ENCODE measurements at places on chromosomes 7 and 10. TPM values are rescaled to one million over a fixed set of nuclear protein-coding genes. Genes with fewer than 3 reads are reported as not detected.

The ANXA11 gene
- 205 TPM for total RNA-seq

The TACC2 gene
- 49.1 TPM for total RNA-seq

The GIMAP8 gene
- 22.4 TPM for total RNA-seq

The TAS2R3 gene
- total RNA-seq = 6.1 TPM

The NUP42 gene
- total RNA-seq = 26.6 TPM

The NSMCE4A gene
- 46.7 TPM for total RNA-seq

The TRPV5 gene
- total RNA-seq = 0.22 TPM

- no peak for DNase-seq
Measured at GRCh38 chr10:101029520-101030295, 1.2 kb downstream of the PDZD7 start.

DNA sequence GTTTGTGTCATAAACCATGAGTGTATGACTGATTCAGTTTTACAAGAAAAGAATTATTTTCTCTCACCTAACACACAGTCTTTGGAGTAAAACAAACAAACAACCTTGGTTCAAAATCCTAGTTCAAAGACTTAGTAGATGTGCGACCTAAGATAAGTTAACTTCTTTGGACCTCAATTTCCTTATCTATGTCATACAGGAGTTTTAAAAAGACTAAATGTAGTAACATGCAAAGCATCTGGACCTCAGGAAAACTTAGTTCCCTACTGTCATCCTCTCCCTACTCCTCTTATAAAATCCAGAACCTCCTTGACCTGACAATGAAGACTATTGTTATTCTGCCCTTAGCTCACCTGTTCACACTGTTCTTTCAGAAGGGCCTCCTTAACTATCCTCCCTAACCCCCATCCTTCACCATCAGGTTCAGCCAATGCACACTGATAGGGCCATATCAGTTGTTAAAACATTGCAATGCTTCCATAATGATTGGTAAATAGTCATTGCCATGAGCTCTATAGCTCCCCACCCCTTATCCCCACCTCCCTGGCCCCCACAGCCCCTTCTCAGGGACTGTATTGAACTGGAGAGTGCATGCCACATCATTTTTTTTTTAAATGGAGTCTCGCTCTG lies 28.8 kb upstream of the CCNJ start:
- DNase-seq = no peak

DNA sequence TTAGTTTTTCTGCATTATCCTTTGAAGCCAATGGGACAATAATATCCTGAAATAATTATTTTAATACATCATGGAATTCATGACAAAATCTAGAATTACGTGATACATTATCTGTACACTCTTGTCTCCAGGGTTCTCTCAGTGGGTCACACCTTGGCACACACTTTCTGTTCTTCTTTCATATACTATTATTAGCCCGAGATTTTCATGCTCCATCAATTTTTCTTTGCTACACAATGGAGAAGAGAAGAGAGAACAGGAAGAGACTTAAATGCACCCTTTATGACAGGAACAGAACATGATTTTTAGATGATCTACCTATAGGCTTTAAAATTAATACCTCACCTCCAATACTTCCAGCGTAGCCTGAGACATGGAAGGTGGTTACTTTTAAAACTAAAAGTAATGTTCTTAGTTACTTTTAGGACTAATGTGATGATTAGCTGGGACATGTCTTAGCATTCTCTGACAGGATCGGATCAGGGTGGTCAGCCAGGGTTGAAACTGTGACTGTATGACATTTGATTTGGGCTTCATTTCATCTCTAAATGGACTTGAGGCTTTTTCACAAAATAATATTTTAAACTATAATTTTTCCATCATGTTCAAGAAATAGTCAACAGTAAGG lies 148.2 kb upstream of the WNT16 start:
- DNase-seq = no peak

DNA sequence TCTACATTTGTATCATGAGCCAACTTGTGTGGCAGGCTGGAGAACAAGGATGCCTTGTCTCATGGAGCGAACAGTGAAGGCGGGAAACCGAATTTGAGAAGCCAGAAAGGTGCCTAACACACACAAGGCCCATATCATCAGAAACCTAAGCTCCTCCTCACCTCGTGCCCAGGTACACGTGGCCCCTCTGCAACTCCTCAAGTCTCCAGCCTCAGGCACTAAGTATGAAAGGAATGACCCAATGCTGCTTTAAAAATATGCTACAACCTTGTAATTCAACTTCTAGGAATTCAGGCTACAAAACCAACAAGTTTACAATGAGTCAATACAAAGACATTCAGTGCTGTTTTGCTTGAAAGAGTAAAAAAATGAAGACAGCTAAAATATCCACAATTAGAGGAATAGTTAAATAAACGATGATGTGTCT lies 95.7 kb downstream of the CDK6 start:
- no peak for DNase-seq

- no peak for DNase-seq
Measured at GRCh38 chr10:103154521-103155299, 38.4 kb downstream of the NT5C2 start.

- no peak for DNase-seq
Measured at GRCh38 chr10:5413012-5413938, 918 bp downstream of the NET1 start.

DNA sequence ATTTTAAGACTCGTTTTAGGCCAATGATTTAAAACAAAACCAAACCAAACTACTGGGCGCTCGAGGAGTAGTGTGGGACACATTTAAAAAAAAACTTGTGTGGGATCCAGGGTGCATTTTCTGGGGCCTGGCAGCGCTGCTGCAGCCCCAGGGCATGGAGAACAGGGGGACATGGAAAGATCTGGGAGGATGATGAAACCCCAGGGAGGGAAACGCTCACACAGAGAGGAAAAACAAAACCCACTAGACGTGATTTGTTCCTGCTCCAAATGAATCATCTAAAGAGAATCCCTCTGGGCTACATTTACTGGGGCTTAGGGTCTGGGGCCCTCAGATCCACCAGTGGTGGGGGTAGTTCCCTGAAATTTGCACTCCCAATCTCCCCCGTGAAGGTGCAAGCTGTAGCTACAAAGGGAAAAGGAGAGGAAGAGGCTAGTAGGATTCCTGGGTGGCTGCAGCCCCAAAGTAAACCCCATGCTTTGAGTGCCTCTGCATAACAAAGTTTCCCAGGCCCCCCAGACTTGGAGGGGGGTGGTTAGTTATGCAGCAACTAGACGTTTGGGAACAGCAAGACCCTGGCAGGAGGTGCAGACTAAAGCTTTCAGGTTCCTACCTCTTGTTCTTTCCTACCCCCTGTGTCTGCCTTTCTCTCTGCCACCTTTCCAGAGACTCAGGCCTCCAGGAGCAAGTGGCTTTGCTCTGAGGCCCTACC lies 14.5 kb upstream of the HOXA13 start:
- no peak for DNase-seq

DNA sequence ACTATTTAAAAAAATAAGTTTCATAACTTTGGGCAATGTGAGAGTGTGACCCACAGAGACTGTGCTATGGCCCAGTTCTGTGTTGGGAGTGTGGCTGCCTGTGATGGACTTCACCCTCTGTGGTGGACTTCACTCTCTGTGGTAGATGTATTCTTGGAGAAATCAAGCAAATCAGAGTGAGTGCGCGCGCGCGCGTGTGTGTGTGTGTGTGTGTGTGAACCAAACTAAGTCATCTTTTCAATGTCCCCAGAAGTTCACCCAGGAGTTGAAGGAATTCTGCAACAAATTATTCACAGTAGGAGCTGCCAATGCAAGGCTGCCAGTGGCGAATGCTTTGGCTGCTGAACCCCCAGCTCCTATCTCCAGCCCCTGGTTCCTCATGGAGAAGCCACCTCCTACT lies 184.5 kb downstream of the ADAM12 start:
- no peak for DNase-seq

- DNase-seq = no peak
Measured at GRCh38 chr7:156746891-156747290, 106.3 kb downstream of the RNF32 start.

GRCh38 chr10:51985336-51985735 lies 285.9 kb upstream of the CSTF2T start:
- no peak for DNase-seq

DNA sequence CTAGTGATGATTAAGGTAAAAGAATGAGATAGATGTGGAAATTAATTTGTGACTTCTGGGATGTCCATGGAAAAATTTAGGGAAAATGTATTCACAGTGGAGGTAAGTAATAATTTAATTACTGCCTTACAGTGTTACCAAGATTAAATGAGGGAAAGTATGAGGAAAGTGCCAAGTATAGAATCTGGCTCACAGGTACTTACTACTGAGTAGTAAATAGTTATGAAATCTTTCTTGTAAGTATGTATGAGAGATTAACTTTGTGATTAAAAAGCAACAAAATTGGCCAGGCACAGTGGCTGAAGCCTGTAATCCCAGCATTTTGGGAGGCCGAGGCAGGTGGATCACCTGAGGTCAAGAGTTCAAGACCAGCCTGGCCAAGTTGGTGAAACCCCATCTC lies 42.1 kb downstream of the RSBN1L start:
- DNase-seq = no peak

- DNase-seq = no peak
Measured at GRCh38 chr7:118085000-118085399, 99.0 kb upstream of the LSM8 start.

DNA sequence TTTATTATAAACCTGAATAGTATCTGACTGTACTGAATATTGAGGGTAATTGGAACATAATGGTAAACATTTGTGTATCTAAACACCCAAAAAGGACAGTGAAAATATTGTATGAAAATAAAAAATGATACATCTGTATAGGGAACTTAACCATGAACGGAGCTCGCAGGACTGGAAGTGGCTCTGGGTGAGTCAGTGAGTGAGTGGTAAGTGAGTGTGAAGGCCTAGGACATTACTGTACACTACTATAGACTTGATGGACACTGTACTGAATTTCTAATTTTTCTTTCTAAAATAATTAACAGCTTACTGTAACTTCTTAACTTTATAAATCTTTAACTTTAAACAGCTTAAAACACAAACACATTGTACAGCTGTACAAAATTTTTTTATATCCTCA lies 454.5 kb upstream of the FZD8 start:
- DNase-seq = no peak

GRCh38 chr7:84744385-84744784 lies 442.5 kb downstream of the SEMA3D start:
- no peak for DNase-seq

DNA sequence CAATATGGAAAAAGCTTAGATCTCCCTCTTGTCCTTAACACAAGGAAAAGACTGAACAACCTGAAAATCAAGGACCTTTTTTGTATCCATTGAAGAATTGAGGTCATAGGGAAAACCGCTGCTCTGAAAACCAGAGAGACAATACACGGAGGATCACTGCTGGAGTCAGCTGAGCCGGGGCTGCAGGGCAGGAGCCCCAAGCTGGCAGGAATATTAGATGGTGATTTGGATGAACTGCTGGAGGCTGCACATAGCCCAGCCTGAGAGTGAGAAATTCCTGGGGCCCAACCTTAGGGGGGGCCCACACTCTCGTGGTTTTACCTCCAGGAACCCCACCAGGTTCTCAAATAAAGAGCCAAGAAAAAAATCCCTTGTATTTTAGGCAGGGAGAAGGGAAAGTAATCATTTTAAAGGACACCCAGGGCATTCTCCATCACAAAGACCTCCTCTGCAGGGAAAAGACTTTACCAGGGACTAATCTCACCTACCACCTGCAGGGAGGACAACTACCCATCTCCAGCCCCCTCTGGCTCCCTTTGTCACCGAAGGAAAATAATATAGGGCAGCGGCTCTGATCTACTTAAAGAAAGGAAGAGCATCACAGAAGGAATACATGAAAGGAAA lies 55.4 kb upstream of the RNF32 start:
- DNase-seq = no peak

GRCh38 chr7:24733414-24734060 lies 23.7 kb downstream of the GSDME start:
- no peak for DNase-seq

- no peak for DNase-seq
Measured at GRCh38 chr7:112533591-112533990, 52.8 kb downstream of the LSMEM1 start.

DNA sequence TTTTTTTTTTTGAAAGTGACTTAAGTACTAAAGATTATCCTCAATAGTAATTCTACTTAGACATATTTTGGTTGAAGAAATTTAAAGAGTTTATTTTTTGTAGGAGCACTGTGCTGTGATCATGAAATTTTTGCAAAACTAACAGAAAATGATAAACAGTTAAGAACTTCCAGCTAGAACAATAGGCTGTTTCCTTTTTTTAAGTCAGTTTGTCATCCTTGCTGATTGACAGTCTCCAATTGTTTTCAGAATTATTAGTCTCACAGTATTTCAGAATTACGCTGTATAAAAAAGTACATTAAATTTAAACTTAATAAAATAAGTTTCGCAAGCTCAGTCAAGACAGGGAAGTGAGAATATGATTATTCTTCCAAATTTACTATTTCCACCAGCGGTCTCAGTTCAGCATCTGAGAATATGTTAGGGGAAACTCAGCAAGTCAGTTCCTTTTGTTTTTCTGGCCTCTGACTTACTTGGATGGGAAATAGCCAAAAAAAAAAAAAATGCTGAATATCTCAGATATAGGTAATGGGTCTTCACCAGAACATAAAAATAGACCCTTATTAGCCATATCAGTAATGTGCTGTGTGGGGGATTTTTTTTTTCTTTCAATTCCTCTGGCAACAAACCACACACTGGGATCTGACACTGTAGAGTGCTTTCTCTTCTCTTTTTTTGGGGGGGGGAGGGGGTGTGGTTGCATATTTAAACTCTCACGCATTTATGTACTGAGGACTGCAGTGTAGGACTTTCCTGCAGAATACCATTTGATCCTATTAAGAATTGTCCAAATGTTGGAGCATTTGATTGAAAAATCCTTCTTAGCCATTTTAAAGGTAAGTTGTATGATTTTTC lies at the start of gene CD36:
Gene CD36 (plus strand): TSS at position 732 of the 855 bp plus-strand sequence. CDS start 8,099 bp downstream, outside the sequence.
- DNase-seq = no peak

GRCh38 chr7:73907554-73908122 lies 46.7 kb downstream of the TMEM270 start:
- DNase-seq = peak; percentile 44

DNA sequence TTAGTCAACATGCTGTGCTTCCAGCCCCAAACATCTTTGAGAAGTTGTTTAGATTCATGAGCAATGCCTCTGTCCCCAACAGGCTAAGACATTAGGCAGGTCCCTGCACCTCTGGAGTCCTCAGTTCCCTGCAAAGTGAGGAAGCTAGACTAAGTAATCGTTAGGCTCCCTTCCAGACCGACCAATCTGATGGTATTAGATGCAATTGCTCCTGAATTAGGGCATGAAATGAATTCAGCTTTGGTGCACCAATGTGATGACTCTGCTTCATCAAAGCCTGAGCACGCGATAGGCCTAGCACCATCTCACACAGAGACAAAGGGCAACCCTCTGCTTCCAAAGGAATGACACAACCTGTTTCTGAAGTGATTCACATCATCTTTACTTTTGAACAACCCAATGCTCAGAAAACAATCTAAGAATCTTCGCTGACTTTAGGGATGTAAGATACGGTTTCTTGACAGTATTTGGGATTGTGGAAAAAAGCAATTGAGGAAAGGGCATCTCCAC lies 723 bp upstream of the TES start:
- DNase-seq = no peak

DNA sequence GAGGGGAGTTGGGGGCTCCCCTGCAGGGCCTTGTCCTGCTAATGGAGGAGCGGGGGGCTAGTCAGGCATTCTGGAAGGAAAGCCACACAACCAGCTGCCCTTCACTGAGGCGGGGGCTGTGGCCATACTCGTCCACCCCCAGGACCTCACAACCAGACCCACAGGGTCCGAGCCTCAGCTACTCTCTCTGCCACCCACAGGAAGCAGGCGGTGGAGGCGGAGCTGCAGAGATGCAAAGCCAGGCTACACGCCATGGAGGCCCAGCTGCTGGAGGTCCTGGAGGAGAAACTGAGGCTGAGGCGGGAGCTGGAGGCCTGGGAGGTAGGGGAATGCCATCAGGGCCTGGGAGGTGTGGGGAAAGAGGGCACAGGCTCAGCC lies 3.1 kb downstream of the ABHD11 start:
- no peak for DNase-seq

- DNase-seq = no peak
Measured at GRCh38 chr7:101687081-101687480, 58.0 kb upstream of the MYL10 start.

All from sciatic nerve (tissue), 2 donors.